ENCODE measurements at places on chromosomes 7 and 10. TPM values are rescaled to one million over a fixed set of nuclear protein-coding genes. Genes with fewer than 3 reads are reported as not detected.

H2BK1 gene
- total RNA-seq: not detected

GRCh38 chr10:17273403-17273802 lies 45.4 kb downstream of the VIM start:
- peak; percentile 21 for DNase-seq

DNA sequence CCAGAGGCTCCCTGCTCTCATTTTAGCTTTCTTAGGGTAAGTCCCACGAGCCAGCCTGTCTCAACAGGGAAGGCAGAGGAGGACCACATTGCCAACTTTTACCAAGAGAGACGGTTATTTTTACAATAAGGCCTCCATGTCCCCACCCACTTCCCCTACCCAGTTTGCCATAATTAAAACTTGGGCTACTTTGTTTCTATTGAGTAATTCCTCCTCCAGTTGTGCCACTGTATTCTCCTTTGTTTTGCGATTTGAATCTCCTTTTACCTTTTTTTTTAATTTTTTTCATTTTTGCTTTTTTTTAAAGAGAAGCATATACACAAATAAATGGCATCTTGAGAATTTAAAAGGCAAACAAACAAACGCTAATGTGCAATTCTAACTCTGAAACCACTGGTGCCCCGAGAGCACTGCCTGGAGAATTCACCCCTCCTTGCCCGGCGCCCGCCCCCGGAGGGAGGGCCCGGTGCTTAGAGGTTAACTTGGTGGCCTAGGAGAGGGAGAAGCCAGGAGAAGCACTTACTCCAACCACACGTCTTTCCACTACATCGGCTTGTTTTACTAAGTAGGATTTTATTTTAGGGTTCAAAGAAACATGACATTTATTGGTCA lies 282.3 kb downstream of the USP6NL start:
- no peak for DNase-seq

DNA sequence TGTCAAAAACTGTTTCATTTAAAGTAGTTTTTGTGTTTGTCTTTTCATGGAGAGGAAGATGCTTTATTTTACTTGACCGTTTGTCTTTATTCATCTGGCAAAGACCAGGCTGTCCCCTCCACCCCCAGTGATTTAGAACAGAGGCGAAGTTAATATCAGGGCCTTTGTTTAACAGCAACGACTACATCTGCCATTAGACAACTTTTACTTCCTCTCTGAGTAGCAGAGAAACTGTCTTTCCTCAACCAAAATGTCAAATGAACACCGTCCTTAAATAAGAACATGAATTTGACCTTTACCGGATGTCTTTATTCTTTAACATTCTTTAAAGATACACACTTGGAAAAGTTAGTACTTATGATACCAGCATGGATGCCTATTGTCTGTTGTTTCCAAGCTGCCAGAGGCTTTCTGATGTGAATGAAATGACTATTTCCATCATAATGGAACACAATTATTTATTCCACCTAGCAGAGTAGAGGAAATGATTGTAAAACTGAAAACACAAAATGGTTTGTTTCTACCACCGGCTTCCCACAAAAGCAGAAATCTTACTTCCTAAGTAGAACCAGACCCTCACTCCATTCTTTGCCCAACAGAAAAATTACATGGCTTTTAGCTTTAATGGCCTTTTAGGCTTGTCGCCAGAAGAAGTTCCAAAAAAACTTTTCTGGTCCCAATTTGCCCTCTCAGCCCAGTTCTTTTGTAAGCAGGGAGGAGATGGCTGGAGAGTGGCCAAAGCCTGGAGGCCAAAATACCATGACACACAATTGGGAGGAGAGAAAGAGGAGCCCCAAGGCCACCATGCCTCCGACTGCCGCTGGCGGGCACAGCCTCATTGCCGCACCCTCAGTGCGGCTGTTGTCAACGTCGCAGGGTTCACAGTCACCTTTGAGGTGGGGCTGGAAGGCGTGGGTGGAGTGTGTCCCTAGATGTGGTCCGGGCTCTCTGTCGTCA lies 168.5 kb downstream of the TEX36 start:
- DNase-seq: no peak

PLA2G12B gene
- total RNA-seq: 0.22 TPM

DNA sequence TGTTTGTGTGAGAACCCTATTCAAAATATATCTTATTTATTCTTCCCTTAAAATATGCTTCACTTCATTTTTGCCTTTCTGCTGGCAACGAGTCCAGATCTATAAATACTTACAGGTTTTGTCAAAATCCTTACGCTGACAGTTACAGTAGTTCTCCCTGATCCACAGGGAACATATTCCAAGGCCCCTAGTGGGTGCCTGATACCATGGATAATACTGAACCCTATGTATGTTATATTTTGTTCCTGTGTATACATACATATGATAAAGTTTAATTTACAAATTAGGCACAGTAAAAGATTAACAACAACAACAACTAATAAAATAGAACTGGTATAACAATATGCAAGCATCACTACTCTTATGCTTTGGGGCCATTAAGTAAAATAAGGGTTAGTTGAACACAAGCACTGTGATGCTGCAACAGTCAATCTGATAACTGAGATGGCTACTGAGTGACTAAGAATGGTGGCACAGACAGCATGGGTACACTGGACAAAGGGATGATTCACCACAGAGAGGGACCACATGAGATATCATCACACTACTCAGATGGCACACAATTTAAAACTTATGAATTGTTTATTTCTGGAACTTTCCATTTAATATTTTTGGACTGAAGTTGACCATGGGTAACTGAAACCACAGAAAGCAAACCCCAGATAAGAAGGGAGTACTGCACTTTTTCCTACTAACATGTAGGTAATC lies 29.4 kb upstream of the PCGF5 start:
- peak; percentile 2 for DNase-seq

KIF11 gene
- total RNA-seq: 10.5 TPM

DNA sequence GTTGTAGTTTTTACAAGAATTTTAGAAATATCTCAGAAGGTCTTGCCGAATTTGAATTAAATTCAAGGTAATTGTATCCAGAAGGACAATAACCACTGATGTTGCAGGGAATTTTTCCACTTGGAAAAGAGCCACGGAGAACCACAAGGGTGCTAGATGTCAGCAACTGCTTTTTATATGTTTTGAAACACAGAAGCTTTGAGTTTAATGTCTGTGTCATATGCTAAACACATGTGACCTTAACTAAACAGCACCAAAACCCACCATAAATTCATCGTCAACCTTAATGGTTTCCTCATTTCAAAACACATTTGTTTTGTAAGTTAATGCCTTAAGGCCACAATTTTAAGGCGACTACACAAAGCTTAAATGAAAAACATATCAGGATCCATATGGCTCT lies 106.9 kb downstream of the COL28A1 start:
- DNase-seq: no peak

CCDC7 gene
- 3.3 TPM for total RNA-seq

DNA sequence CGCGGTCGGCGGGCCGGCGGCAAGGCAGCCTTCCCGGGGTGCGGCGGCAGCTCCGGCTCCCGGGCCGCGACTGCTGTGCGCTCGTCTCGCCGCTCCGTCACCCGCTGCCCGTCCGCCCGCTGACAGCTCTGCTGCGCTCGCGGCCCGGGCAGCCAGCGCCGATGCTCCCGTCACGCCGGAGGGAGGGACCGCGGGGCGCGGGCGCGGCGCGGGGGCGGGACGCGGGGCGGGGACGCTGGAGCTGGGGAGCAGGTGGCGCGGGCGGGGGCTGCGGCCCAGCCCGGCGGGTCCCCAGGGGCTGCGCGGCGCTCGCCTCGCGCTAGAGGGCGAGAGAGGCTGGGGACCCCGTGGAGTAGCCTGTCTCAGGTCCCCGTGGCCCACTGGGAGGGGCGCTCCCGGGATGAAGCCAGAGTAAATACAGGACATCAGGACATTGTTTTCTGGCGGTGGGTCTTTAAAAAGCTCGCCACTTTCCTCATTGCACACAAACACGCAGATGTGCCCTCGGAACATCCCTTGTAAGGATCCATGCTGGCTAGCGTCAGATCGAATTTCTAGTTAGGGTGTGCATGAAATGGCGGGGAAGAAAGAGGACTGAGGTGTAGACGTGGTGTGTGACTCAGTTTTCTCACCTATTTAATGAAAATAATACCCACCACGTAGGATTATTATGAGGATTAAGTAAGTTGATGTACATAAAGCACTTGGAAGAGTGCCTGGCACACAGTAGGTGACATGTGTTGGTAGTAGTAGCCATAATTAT lies at the start of gene ELAPOR2:
Gene ELAPOR2, minus strand, starts transcription at position 130 of the 763 bp plus-strand sequence. CDS start 141 bp downstream, outside the sequence.
- DNase-seq: peak; percentile 89

DNA sequence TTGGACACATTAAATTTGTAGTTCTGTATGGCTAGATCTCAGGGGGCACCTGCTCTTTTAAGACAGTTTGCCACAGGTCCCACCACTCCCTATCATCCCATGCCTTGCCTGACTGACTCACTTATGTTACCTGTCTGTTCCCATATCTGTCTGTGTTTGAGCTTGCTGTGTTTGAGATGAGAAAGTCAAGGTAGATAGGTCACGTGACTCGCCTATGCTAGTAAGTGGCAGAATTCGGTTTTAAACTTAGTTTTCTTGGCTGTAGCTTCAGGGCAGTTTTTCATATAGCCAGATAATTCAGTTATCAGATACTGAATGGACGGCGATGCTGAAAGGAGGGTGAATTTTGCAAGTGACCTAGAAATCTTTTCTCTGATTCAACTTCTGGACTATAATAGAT lies 348.4 kb downstream of the RPS24 start:
- DNase-seq: no peak

NUTM2A gene
- 0.20 TPM for total RNA-seq

CPA1 gene
- not detected for total RNA-seq

GRCh38 chr7:126657599-126658358 lies 595.0 kb downstream of the GRM8 start:
- DNase-seq: no peak

DNA sequence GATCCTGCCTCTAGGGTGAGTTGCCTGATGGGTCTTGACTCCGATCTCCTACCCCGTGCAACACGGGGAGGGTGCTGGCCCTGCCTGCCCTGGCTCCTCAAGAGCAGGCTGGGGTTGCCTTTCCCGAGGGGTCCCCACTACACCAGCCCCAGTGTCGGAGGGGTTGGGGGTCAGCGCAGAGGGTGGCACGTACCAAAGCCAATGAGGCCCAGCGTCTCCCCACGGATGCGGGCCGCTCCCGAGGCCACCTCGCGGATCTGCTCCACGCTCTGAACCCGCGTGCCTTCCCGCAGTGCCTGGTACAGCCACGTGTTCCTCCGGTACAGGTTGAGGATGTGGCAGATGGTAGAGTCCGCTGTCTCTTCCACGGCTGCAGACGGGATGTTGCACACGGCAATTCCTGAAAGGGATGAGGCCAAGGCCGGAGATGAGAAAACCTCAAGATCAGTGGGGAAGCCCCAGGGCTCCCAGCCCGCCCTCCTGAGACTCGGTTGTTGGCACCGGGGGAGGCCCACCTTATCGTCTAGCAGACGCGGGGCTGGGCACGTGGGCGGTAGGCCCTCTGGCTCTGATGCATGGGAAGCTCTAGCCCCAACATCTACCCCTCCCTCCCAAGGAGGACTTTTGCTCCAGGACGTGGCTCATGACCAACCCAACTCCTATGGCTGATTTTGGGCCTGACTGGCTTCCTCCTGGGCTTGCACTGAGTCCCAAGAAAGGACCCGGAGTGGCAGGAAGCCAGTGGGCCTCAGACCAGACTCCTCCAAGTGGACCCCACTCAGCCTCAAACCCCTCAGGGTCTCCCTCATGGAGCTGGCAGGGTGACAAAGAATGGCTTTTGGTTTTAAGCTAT lies 56.1 kb downstream of the ZRANB1 start:
- DNase-seq: no peak

GNG11 gene
- 479 TPM for total RNA-seq

- no peak for DNase-seq
Measured at GRCh38 chr7:781186-781849, 51.0 kb upstream of the SUN1 start.

ASIC3 gene
- under 0.01 TPM for total RNA-seq

DNA sequence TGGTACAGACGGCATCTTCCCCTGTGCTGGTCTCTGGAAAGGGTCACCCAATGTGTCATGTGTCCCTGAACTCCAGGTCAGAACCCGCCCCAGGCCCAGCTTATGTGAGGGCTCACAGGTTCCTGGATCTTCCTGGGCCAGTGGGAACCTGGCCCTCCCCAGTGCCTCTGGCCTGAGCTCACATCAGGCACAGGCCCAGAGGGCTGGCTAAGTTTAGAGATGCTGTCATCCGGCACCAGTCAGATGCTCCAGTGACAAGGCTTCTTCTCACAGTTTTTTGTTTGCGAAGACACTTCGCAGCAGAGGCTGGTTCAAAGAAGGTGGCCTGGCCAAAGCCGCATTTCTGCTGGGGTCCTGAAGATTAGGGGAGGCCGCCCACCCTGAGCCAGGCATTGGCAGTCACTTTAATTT lies 11.8 kb downstream of the CAMK2B start:
- no peak for DNase-seq

FAM13C gene
- 1.1 TPM for total RNA-seq

GRCh38 chr10:20743942-20744341 lies 153.2 kb downstream of the NEBL start:
- no peak for DNase-seq

DNA sequence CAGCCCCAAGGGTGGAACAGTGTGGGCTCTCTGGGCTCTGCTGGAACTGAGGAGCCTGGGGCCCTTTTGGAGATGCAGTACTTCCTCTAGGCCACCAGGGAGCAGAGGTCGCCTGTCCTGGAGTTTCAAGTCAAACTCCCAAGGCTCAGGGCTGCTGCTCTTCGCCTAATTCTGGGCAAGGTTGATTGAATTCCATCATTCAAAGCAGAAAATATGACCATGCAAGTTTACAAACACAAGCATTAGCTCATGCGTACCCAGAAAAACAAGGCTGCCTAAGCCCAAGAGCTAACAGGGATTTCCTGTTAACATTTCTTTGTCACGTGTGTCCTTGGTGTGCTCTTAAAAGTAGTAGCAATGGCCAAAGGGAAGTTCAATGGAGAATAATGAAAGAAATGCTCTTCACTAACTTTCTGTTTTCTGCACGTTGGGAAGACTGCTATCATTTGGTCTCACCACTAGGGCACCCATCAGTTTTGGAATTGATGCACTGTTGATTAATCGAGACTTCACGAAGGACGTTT lies 20.1 kb downstream of the LDB3 start:
- peak; percentile 73 for DNase-seq

RET gene
- 0.44 TPM for total RNA-seq

DNA sequence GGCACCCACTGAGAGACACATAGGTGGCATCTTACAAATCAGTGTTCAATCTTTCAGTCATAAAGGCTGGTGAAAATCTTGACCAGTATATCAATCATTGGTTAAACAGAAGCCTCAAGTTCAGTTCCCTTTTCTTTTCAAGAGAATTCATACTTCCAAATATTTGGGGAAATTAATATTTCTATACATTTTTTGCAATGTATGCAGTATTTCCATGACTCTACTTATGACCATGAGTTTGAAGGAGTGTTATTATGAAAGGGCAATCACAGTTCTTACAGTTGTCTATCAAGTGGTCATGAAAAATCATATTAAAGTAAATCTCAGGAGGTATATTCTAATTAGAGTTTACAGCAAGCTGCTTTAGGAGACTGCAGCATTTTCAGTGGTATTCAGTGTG lies 724.0 kb downstream of the ANKRD7 start:
- DNase-seq: no peak
